ENCODE measurements at places on chromosomes 5 and 9. TPM values are rescaled to one million over a fixed set of nuclear protein-coding genes. Genes with fewer than 3 reads are reported as not detected.

- peaks cover 7% of the 10 kb centered on the region for H3K27me3 ChIP-seq
- H3K4me1 ChIP-seq = no peaks in the 10 kb centered on the region
- DNase-seq = no peak
- H3K4me3 ChIP-seq = no peak overlapping the region
- no peaks in the 10 kb centered on the region for H3K36me3 ChIP-seq
- H3K27ac ChIP-seq = no peak overlapping the region
These were observed 377 bp upstream of the PCDHAC2 start for GRCh38 chr5:140965905-140966292.

GRCh38 chr5:169251333-169252084, 49.4 kb downstream of the SLIT3 start:
- no peak overlapping the region for H3K4me3 ChIP-seq
- peaks cover 4% of the 10 kb centered on the region for H3K27me3 ChIP-seq
- no peak overlapping the region for H3K27ac ChIP-seq
- DNase-seq = no peak
- no peaks in the 10 kb centered on the region for H3K36me3 ChIP-seq
- no peaks in the 10 kb centered on the region for H3K4me1 ChIP-seq

- no peak overlapping the region for H3K4me3 ChIP-seq
- no peak overlapping the region for H3K27ac ChIP-seq
- no peaks in the 10 kb centered on the region for H3K4me1 ChIP-seq
- no peak for DNase-seq
- no peaks in the 10 kb centered on the region for H3K36me3 ChIP-seq
These were observed 253.6 kb downstream of the TRIM32 start for GRCh38 chr9:116940614-116941215.

DNA sequence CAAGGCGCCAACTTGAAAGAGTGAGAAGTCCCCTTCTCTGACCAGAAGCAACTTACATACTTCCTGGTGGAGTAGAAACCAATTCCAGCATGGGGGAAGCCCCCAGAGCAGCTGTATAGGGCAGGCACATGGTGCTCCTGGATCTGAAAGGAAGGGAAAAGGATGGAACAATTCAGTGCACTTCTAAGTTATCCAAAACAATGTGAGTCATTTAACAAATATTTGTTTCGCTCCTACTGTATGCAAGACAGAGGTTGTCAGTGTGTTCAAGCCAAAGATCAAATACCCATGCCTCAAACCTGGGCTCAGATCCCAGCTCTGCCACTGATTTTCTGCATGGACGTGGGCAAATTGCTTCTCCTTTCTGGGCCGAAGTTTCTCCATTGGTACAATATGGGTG, 67.1 kb downstream of the LHX2 start:
- H3K36me3 ChIP-seq = no peaks in the 10 kb centered on the region
- DNase-seq = no peak
- peaks cover 13% of the 10 kb centered on the region for H3K27me3 ChIP-seq
- H3K4me3 ChIP-seq = no peak overlapping the region
- no peaks in the 10 kb centered on the region for H3K4me1 ChIP-seq

DNA sequence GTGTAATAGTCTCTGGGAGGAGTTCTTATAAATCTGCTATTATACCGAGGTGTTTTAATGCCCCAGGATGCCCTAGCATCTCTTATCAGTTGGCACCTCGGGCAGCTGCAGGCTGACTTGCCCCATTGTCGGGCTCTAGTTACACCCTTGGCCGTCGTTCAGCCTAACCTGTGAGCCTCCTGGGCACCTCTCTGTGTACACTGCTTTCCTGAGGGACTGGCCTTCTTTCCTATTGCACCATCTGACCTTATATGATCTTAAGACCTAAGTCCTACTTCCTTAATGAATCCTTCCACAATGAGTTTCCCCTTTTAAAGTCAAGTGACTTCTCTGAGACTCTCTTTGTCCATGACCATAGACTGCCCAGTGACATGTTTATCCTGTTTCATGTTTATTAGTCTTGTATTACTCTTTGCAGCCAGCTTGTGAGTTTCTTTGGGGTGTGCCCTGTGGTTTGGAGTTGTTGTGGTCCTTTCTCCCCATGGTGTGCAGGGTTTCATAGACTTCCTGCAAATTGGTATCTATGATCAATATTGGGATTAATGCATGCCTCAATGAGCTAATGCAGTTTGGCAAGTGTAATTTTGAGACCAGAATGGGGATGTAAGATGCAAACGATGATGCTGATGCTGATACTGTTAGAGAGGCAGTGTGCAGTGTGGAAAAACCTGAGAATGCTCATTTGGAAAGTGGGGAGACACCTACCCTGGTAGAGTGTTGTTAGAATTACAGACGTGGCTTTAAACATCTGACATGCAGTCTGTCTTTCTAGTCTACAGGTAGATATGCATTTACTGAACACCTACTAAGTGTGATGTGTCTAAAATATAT, 4.9 kb downstream of the DAPK1 start:
- H3K27me3 ChIP-seq = peaks cover 9% of the 10 kb centered on the region
- peaks cover 45% of the 10 kb centered on the region for H3K4me1 ChIP-seq
- peaks cover 12% of the 10 kb centered on the region for H3K36me3 ChIP-seq

DNA sequence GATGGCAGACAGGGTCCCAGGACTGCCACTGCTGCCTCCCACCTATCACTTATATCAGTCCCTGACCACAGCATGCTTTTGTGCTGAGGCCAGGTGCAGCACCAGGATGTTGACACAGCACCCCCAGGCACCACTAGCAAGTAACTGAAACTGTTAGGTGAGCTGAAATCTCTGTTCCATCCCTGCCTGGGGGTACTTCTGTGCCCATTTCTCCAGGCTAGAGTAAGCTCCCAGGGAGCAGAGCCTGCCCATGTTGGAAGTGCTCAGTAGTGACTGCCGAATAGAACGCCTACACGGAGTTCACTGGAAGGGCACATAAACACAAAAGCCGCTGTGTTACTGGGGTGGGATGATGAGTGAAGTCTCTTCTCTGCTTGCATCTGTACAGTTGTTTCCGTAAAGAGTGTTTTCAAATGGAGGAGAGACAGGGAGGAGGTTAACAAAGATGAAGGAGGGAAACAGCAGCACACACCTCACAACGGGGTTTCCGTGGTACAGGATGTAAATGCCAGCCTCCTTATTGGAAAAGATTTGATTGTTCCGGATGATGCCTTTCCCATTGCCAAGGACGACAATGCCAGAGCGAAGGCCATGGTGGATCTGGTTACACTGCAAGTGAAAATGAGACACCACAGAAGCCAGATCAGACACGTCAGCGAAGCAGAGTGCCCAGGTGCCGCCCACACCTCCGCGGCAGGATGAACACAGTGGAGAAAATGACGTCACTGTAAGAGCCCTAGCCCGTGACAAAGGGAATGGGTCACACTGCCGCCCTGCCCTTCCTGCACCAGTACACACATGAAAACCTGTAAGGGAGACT, 43.1 kb downstream of the POLR1E start:
- peak overlapping the region; percentile 24 for H3K4me3 ChIP-seq
- DNase-seq = peak; percentile 18
- H3K27ac ChIP-seq = peak overlapping the region; percentile 87
- no peaks in the 10 kb centered on the region for H3K27me3 ChIP-seq

GRCh38 chr9:135043345-135043744, 44.1 kb upstream of the OLFM1 start:
- H3K4me3 ChIP-seq = no peak overlapping the region
- H3K27ac ChIP-seq = no peak overlapping the region

DNA sequence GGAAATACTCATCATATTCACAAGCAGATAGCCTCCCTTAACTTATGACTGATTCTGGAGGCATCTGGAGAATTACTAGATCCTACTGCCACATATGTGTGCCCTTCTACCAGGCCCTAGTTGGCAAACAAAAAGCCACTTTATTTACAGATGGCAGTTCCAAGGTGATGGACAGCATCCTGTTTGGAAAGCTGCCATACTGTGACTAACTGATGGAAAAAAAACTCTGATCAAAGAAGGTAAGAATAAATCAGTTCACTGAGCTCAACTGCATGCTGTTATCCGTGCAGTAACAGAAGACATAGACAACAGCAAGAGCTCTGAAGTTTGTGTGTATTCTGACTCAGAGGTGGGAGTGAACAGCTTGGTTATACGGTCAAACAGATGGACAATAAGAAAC, 279.8 kb upstream of the POU5F2 start:
- no peaks in the 10 kb centered on the region for H3K4me1 ChIP-seq
- no peak overlapping the region for H3K27ac ChIP-seq
- no peaks in the 10 kb centered on the region for H3K27me3 ChIP-seq
- no peak for DNase-seq
- no peak overlapping the region for H3K4me3 ChIP-seq

GRCh38 chr9:21481470-21482056, 550 bp downstream of the IFNE start:
- H3K36me3 ChIP-seq = no peaks in the 10 kb centered on the region
- H3K27me3 ChIP-seq = peaks cover 8% of the 10 kb centered on the region
- DNase-seq = no peak

GRCh38 chr5:151773951-151774350, 2.2 kb downstream of the G3BP1 start:
- no peaks in the 10 kb centered on the region for H3K27me3 ChIP-seq
- peaks cover 61% of the 10 kb centered on the region for H3K36me3 ChIP-seq
- no peak overlapping the region for H3K27ac ChIP-seq
- peaks cover 44% of the 10 kb centered on the region for H3K4me1 ChIP-seq
- peak overlapping the region; percentile 93 for H3K4me3 ChIP-seq

DNA sequence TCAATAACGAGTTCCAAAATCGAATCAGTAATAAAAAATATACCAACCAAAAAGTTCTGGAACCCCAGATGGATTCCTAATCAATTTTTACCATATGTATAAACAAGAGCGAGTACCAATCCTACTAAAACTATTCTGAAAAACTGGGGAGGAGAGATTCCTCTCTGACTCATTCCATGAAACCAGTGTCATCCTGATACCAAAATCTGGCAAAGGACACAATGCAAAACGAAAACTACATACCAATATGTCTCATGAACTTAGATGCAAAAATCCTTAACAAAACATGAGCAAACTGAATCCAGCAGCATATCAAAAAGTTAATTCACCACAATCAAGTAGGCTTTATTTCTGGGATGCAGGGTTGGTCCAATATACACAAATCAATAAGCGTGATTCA, 30.5 kb upstream of the MACIR start:
- peaks cover 40% of the 10 kb centered on the region for H3K27me3 ChIP-seq
- no peak overlapping the region for H3K27ac ChIP-seq
- H3K36me3 ChIP-seq = no peaks in the 10 kb centered on the region
- no peaks in the 10 kb centered on the region for H3K4me1 ChIP-seq
- no peak for DNase-seq

- H3K36me3 ChIP-seq = no peaks in the 10 kb centered on the region
- H3K4me3 ChIP-seq = no peak overlapping the region
- peaks cover 14% of the 10 kb centered on the region for H3K4me1 ChIP-seq
- no peak for DNase-seq
- no peaks in the 10 kb centered on the region for H3K27me3 ChIP-seq
These were observed 183.3 kb downstream of the SEMA5A start for GRCh38 chr5:9362600-9362999.

GRCh38 chr5:127887282-127887681, 184.1 kb downstream of the CCDC192 start:
- H3K36me3 ChIP-seq = no peaks in the 10 kb centered on the region
- H3K27ac ChIP-seq = no peak overlapping the region
- H3K4me3 ChIP-seq = no peak overlapping the region

- no peaks in the 10 kb centered on the region for H3K36me3 ChIP-seq
- H3K27me3 ChIP-seq = no peaks in the 10 kb centered on the region
- no peak overlapping the region for H3K27ac ChIP-seq
- no peak for DNase-seq
- H3K4me3 ChIP-seq = no peak overlapping the region
These were observed 17.7 kb downstream of the ADAMTSL2 start for GRCh38 chr9:133552236-133552635.

RXRA gene
- 22.8 TPM for total RNA-seq

NMUR2 gene
- total RNA-seq = not detected

KCNV2 gene
- not detected for total RNA-seq

FAM221B gene
- total RNA-seq = not detected

IL3 gene
- total RNA-seq = 140 TPM

IFNA21 gene
- not detected for total RNA-seq

PSMD5 gene
- total RNA-seq = 67.9 TPM

MAP1B gene
- total RNA-seq = 0.32 TPM

CARTPT gene
- not detected for total RNA-seq

PCDHGA10 gene
- 0.34 TPM for total RNA-seq

NR2F1-AS1 gene
- total RNA-seq = not detected

ALDH1B1 gene
- total RNA-seq = 39.3 TPM

Measured in activated T-helper 2 cell treated with anti-CD3 and anti-CD28 coated beads, Interferon-gamma antibody, Interleukin-2, Interleukin-4, amounts not matched to agents 10 μg/mL and 5 μg/mL and 100 μg/mL, durations not matched to agents 14 hours and 24 hours and 36 hours (primary cell).